Kasumi-1 (cell line): ENCODE measurements at places on chromosomes 7 and 10.

DNA sequence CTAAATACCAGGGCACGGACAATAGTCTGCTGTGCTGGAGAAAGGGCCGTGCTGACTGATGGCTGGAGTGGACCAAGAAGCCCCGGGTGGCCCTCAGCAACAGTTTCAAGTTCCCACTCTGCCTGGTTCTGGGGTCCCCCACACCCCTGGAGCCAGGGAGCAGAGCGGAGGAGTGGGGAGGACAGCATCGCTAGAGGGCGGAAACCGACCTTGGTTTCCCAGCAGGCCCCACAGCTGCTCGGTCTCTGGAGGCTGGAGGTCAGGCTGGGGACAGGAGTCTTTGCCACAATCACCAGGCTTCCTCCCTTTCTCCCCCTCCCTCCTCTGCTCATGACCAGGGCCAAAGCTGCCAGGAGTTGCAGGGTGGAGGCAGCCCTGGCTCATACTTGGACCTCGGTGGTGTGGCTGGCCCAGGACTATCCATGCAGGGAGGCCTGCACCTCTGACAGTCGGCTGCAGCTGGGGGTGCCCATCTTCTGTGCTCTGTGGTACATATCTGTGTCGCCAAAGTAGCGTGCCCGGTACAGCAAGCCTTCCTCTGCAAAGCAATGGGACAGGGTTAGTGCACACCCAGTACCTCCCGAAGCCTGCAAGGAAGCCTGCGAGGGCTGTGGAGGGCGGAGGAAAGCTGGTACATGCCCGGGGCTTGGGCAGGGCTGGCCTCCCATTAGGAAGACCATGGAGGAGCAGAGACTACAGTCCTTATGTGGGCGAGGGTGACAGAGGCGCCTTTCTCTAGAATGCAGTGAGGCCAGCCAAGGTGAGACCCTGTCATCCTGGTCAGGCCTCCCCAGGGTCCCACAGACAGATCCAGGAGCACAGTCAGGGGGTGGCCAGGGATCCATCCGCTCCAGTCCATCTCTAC lies 19.1 kb downstream of the DNAJB12 start:
- no peak for DNase-seq

DNA sequence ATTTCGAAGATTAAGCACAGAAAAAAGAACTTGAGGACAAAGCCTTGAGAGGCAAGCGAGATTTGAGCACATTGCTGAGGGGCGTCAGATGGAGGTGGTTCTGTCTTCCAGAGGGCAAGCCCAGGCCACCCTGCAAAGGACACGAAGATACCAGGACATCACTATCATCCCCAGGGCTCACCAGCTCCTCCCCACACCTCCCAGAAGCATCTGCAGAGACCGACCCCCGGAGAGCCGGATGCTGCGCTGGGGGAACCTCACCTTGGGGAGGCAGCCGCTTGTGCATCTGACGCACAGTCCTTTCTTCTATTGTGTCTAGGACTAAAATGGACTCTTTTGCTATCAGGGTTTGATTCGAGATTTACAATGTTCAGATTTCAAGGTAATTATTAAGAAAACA lies 259.7 kb downstream of the DNAJB6 start:
- DNase-seq = no peak

GRCh38 chr7:149719050-149719899 lies 54.1 kb downstream of the ZNF467 start:
- peak; percentile 10 for DNase-seq

DNA sequence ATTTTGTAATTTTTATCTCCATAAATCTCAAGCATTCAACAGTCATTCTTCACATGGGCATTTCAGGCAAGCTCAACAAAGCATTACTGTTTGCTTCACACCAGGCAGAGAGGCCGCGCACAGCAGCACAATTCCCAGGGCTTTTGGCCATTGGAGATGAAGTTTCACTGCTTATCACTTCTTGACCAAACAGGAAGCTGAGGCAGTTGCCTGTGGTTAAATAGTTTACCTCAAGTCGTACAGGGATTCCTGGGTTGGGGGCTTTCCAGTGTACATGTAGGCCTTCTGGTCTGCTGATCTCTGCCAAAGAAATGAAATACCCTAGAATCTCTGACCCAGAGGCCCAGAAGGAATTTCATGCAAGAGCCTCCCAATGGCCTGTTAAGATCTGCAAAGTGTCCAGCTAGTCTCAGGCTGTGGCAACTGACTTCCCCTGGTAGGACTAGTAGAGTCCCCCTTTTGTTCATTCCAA lies 11.2 kb upstream of the PRDX3 start:
- DNase-seq = peak; percentile 53

DNA sequence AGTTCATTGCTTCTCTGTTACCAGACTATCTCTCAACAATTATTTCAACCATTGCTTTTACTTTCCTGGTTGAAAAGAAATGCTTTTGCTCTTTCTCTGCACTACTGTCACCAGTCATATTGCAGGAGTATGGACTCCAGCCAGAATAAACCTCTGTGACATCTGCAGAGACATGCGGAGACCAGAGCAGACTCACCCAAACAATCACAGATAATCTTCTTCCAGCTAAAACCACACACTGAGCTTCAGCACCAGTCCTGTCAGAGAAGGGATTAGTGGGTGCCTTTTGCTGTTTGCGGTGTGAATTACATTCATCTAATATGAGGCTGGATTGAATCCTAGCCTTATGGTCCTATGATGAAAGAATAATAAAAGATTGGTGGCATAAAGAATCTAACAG lies 258.6 kb downstream of the CNTNAP2 start:
- no peak for DNase-seq

- DNase-seq = peak; percentile 47
Observed at GRCh38 chr10:62046522-62047227, 145.2 kb downstream of the ARID5B start.

DNA sequence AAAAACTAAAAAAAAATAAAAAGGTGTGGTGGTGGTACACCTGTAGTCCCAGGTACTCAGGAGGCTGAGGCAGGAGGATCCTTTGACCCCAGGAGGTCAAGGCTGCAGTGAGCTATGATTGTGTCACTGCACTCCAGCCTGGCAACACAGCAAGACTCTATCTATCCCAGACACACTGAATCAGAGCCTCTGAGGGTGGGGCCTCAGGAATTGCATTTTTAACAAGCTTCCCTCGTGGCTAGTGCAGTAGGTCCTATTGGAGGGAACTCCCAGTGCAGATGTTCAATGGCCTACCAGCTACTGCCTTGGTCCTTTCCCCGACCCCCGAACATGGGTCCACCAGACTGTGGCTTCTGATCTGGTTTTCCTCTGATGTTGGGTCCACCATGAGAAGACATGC lies 14.9 kb downstream of the STRA8 start:
- DNase-seq = no peak
